ELR (cell line): ENCODE measurements at places on chromosomes 5 and 9.

GRCh38 chr9:84668196-84669012, 1.1 kb upstream of the NTRK2 start:
- peak; percentile 39 for DNase-seq

GRCh38 chr5:116347657-116348056, 227.0 kb downstream of the SEMA6A start:
- no peak for DNase-seq

GRCh38 chr5:10521466-10522223, 42.2 kb upstream of the ANKRD33B start:
- DNase-seq: peak; percentile 35

DNA sequence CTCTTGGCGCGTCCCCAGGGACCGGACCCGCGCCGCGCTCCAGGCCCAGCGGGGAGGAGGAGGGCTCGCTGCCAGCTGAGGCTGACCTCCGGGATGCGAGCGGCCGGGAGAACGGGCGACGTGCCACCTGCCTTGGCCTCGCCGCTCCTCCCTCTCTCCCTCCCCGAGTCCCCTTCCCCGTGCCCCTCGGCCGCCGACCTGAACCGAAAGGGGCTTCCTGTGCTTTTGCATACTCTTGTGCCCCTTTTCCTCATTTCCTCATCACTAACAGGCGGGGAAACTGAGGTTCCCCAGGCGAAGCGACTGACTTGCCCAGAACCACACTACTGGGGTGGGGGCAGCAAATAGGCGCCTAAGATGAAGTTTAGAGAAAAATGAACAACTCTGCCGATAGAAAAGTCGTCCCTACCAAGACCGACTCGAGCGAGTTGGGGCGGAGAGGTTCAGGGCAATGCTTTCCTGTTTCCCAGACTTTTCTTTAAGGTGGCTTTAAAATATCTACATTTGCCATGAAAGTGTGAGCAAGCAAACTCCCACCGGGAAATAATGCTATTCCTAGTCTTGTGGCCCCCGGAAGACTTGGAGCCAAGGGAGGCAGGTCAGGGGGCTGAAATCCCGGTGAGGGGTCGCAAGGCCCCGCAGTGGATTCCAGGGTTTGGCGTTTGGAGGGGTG, 580 bp upstream of the DUSP1 start:
- DNase-seq: peak; percentile 67

GRCh38 chr9:88233091-88233490, 94.8 kb upstream of the SPATA31C2 start:
- DNase-seq: no peak

DNA sequence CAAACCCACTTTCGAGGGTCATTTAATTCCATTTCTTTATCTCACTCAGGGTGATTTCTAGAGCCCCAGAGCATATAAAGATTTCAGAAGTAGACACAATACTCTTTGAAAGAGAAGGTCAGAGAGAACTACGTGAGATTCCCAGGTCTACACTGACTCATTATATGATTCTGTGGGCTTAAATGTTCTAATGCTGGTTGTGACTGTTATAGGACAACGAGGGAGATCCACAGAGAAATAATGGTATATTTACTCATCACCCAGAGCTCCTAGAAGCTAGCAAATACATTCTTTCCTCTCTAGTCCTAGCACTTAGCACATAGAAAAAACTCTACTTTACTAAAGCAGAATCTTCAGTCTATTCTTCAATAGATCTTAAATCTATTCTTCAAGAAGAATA, 39.4 kb upstream of the GRAMD2B start:
- no peak for DNase-seq
